ENCODE measurements at places on chromosomes 6 and 20.
A peak's percentile ranks its signal among the peaks of the same experiment; 100 is the strongest.

DNA sequence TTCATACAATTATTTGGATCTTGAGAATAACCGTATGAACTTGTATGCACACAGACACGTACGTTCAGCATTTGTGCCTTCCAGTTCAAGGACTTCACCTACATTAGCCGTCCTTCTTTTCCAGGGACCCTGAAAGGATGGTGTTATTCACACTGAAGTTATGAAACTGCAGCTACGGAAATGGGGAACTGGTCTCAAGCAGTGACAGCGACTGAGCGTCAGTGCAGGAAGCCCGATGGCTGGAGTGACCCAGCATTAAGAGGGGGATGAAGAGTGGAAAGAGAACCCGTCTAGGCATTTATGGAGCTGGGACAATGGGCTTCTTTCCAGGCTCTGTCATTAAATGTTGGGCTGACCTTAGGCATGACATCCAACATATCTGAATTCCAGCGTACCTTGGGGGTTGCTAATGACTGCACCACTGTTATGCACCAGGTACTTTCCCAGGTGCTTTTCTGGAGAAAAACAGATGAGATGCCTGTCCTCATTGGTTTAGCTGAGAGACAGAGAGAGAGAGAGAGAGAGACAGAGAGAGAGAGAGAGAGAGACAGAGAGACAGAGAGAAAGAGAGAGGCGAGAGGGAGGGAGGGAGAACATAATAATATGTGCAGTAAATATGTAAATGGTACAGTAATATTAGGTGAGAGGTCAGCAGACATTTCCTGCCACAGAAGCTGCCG lies 204.7 kb upstream of the EXOC2 start:
- no peak for DNase-seq

GRCh38 chr20:47133809-47134456 lies 222.6 kb downstream of the ZMYND8 start:
- no peak for DNase-seq

DNA sequence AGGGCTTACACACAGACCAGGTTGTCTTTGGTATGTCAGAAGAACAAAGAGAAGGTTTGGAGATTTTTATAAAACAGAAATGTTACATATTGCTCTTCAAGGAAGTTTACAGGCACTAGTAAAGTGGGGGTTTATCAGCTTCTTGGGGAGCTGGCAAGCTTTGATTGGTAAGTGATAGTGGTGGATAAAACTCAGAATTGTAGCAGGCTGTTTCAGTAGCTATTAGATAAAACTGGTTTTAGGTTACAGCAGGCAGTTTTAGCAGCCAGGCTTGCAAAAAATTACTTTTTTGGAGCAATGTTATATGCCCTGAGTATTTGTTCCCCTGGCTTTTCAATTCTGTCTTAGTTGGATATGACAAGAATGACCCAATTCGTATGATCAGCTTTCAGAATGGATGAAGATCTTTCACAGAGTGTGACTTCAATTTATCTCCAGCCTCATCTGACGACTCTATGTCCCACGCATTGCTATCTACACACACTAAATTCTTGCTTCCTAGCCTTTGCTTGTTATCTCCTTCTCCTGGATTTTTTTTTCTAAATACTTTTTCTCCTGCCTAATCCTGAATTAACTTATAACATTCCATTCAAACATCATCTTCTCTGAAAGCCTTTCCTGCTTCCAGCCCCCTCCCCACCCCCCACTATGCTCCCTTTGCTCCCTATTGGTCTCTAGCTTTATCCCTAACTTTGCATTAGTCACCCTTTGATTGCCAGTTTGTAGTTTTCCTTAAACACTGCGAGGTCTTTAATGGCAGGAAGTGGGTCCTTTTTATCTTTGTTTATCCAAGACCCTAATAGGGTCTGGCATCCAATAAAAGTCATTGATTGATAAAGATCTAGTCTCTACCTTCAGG lies 1.0 kb upstream of the TOMM34 start:
- DNase-seq: no peak

- peak; percentile 16 for DNase-seq
Observed at GRCh38 chr20:11849270-11849915, 68.3 kb upstream of the BTBD3 start.

- DNase-seq: no peak
Observed at GRCh38 chr20:43388268-43389002, 69.3 kb upstream of the SRSF6 start.

DNA sequence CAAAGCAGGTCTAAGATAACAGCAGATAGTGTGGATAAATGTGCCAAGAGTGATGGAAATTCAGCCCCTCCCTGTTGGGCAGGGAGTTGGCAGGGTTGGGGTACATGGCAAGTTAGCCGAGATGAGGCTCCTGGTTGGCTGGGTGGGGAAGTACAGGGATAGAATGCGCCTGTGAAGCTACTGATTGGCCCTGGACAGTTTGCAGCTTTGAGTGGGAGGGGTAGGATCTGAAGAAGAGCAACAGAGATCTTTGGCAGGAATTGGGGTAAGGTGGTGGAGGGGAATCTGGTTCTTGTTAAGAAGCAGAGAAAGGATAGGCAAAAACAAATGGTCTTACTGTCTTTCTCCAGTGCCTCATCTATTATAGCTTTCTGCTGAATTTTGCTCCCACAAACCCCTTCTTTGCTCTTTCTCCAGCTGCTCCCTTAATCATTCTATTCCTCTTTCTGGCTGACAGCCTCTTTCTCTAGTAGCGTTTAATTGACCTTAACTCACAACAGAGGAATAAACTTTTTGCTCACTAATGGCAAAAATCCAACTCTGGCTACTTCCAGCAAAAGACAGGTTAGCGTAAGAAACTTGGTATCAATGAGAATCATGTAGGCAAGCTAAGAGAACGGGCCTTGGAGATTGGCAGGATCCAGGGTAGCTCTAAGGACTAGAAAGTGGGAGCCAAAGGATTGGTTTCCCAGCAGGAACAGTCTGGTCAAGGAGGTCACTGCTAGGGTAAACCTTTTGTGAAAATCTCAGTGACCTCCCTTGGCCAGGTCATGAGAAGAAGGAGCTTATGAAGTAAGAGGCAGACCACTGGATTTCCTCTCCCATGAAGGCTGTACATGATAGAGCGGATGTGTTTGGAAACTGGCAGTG lies 86.3 kb upstream of the CARMIL1 start:
- DNase-seq: no peak

- no peak for DNase-seq
Observed at GRCh38 chr6:111823012-111823411, 50.2 kb downstream of the FYN start.

DNA sequence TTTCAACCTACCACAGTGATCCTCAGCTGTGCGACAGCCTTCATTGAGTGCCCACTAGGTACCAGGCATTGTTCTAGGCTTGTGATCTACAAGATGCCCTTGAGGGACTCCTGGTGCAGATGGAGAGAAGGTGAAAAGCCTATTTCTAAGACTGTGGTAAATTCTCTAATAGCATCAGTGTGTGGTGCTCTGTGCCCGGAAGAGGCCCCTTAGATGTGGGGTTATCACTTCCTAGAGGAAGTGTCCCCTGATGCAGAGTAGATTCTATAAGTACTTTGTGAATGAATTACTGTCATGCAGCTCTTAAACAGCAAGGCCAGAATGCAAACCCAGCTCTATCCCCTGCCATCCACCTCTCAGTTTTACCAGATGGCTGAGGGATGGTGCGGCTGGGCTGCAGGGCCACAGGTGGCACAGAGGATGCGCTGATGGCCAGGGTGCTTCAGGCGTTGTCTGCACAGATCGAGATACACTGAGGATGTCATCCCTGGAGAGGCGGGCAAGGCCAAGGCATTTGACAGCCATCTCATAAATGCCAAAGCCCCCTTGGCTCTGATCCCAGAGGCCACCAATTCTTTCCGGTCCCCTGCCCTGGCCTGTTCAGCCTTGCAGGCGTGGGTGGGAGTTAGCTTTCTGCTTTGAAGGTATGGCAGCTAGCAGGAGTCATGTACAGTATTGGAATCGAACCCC lies 96.7 kb downstream of the TOX2 start:
- DNase-seq: no peak

Measured in DMS 273 treated with DMSO at 0.1 percent for 48 hours (cell line).